Glutamatergic neuron (in vitro differentiated cells): ENCODE measurements at places on chromosomes 16 and 17.

DNA sequence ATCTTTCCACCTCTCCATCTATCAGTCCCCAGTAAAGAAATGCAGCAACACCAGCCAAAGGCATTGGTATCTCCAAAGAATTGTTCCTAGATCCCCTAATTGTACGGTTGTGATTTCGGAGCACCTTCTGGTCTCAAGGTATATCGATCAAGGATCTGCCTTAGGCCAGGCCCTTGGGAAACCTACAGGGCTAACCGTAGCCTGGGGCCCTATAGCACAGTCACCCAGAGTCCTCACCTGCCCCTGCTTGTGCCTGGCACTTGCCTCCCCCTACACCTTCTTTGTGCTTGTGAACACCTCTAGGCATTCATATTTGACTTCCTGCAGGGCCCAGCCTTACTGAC, 16.8 kb upstream of the AURKB start:
- DNase-seq: no peak

- no peak for DNase-seq
Measured at GRCh38 chr17:16947470-16947869, 24.4 kb downstream of the TNFRSF13B start.

- no peak for DNase-seq
Measured at GRCh38 chr16:3194792-3195191, 6.8 kb downstream of the OR1F1 start.

- DNase-seq: no peak
Measured at GRCh38 chr16:1536601-1537000, 3.1 kb downstream of the TMEM204 start.

GRCh38 chr17:78502611-78503148, 74.5 kb downstream of the DNAH17 start:
- DNase-seq: no peak

DNA sequence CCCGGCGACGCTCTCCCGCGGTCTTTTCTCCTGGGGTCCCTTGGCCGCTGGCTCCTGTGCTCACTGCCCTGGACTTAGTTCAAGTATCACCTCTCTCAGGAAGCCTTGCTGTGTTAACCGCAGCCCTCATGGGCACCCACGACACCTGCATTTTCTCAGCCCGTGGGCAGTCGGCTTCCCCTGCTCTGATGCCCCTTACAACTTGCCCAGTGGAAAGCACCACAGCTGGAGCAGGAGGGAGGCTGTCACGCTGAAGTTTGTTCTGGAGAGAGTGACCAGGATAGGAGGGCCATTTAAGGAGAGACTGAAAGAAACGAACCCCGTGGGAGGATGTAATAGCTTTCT, 395 bp downstream of the STXBP4 start:
- no peak for DNase-seq
